ENCODE measurements at places on chromosomes 12 and 14.
A peak's percentile ranks its signal among the peaks of the same experiment; 100 is the strongest.

- DNase-seq = no peak
Measured at GRCh38 chr14:38125481-38126037, 82.1 kb upstream of the SSTR1 start.

DNA sequence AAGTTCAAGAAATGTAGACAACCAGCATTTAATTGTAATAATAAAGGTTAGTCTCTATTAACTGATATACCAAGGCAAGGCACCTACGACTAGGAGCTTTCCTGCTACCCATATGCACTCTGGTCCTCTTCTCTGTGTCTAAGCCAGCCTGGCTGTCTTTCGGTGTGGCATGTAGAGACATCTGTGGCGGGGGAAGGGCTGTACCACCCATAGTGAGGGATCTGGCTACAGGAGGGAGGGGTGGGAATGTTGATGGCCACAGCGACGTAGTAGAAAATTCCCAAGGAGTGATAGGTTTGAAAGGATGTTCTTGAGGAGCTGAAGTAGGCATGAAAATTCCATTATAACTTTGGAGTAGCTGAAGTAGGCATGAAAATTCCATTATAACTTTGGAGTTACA lies 344.2 kb downstream of the ATP23 start:
- DNase-seq = no peak

DNA sequence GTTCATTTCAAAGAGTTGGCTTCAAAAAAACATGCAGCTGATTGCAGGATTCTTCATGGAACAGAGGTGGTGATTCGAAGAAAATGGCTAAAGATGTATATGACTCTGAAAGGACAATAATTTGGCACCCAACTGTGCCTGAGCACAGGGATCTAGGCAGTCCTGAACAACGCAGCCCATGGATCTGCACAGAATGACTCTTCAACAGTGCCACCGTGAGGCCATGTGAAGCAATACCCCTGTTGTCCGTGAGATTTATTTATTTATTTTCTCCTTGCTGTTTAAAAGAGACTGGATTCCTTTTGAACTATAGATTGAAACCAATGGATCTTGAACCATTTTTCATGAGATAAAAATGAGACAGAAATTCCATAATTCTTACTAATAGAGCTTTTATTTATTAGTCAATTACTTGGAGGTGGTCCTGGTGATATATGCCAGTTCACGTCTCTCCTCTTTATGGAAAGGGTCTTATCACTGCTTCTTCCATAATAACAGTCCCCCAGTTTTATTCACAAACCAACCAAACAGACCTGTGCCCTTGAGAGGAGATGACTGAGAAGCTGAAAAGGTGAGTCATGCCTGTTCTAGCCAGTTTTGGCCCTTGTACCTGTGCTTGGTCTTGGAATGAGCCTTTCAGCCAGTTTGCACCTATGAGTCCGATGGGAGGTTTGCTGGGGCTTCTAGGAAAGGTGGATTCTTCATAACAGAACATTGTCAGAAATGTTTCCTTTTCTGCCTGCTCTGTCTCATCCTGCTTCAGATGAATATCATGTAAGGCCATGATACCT lies 1598.3 kb downstream of the AACS start:
- peak; percentile 19 for DNase-seq

DNA sequence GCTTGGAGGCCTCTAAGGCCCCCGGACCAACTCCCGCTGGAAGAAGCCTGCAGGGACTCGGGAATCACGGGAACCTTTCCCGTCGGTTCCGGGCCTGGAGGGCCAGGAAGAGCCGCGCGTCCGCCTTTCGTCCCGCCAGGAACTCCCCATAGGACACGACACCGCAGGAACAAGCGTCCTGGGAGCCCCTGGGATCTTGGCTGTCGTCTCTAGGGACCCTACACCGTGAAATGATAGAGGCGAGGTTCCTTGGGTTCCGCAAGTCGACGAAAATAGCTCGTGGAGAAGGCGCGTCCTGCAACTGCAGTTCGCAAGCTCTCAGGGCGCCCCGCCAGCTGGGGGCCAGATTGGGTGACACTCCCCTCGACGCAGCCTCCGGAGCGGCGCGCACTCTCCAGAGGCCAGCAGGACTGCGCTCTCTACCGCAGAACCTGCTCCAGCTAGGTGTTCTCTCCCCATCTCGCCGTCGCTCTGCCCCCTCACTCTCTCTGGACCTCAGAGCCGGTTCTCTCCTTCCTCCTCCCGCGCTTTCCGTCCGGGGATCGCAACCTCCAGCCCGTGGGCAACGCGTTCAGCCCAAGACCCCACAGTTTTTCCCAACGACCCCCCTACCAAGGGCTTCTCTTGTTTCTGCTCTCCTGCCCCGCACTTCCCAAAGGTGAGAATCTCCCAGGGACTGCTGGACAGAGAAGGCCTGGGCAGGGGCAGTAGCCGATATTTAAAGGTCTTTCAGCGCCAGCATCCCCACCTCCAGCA lies 776 bp downstream of the BMP4 start:
- DNase-seq = no peak

DNA sequence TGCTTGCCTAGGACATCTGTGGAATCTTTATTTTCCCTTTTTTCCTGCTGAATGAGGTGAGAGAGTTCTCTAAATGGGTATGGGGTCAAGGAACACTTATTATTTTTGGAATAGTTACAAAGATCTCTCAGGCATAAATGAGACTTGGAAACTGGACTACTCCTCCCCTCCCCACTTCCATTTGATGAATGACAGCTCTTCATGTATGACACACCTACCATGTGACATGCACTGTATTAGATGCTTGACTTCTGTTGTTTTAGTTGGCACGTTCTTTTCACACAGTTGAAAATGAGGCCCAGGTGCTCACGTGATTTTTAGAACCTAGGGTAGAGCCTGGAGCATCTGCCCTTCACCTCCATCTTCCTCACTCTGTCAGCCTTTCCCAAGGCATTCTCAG lies 62.4 kb downstream of the VCPKMT start:
- no peak for DNase-seq

DNA sequence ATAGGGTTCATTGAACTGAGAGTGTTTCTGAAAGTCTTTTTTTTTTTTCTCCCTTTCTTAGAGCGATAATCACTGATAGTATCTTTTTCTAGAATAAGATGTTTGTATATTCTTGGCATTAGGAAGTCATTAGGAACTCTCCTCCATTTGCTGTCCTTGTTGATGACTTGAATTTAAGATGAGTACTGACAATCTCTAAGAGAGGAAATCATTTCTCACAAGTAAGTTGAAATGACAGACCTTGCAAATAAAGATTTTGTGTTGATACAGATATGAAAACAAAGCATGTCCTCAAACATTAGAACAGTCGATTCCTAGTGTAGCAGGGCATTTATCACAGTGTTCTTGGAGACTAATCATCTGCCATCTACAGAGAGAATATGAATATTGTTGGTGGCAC lies 458.4 kb upstream of the SYT1 start:
- DNase-seq = no peak

GRCh38 chr12:118424884-118425283 lies 48.5 kb downstream of the SUDS3 start:
- DNase-seq = no peak

GRCh38 chr12:19223018-19223417 lies 93.5 kb downstream of the PLEKHA5 start:
- DNase-seq = no peak

DNA sequence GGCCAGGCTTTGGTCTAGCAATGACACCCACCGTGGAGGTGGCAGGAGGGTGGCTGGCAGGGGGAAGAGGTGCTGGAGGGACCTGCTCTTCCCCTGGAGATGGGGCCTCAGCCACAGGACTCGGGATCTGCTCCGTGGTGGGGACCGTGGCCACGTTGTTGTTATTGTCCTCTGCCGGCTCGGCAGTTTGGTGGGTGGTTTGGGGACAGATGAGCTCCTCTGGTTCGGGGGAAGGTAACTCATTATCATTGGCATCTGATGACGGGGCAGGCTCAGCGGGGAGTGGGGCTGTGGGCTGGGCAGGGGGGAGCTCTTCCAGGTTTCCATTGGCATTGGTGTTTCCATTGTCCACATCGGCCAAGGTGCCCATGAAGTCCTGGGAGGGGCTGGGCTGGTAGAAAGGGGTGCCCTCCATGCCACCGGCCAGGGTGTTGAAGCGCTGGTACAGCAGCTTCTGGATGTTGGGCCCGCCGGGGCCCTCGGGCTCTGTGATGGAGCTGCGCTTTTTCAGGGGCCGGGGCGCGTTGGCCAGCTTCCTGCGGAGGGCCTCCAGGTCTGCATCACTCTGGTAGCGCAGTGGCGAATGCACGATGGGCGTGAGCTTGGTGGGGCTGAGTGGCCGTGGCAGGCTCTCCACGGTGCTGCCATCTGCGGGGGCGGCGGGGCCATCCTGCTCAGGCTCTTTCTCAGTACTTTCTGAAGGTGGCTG lies 24.3 kb downstream of the ZFYVE21 start:
- DNase-seq = no peak

Measured in activated T-cell treated with anti-CD3 and anti-CD28 coated beads, Interleukin-2, amount 50 U/mL, for 48 hours (primary cell).